ENCODE measurements at places on chromosomes 3 and 15.

DNA sequence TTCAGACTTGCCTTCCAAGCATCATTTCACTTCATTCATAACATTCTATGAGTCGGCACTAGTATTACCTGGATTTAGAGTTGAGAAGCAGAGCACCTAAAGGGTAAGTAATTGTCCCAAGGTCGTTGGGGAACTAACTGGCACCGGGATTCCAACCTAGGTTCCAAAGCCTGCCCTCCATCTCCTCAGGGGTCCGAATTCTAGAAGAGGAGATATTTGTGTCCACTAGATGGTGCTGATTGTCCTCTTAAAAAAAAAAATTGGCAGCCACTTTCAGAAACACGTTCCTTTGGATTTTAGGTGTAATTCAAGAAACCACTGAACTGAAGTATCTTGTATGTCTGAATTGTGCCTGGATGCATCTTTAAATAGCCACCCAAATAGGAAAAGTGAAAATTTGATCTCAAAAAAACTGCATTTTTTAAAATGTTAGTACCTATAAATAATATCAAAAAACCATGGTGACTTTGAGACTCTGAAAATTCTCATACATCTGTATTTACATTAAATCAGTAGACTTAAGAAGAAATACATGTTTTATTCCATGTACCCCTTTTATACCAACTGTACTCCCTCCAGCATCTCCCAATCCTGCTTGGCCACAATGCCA is 3.9 kb upstream of the FSIP1 start:
- DNase-seq, result peak; percentile 36

DNA sequence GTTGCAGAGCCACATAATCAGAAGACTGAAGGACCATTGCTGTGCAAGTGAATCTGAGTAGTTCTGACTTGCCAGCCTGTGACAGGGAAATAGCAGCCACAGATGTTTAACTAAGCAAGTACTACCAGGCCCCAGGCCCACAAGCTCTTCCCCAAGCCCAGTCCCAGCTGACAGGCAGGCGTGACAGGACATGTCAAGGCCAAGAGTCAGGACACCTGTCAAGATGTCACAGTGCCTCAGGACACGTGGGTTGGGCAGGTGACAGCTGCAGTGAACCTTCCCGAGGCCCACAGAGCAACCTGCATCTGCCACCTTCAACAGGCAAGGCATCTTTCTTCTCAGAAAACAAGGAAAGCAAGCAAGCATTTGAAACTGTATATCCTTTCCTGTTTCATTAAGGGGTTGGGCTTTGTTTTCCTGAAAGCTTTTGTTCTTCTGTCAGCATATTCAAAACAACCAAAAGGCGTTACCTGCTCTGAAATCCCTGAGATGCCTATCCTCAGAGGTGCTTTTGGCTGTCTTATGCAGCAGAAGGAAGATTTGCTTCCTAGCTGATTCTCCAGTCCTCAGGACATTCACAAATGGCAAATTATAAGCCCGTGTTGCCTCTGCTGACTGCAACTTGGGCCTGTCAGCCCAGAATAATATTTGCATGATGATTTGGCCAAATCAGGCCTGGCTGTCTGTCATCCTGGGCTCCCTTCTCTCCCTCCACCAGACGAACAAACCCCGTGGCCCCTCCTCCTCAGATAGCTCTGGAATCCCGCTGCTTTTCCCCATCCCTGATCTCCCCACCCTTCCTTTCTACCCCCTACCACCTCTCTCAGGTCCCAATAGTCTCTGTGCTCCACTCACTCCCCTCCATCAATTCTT is 171.8 kb upstream of the WNT5A start:
- DNase-seq, result no peak

DNA sequence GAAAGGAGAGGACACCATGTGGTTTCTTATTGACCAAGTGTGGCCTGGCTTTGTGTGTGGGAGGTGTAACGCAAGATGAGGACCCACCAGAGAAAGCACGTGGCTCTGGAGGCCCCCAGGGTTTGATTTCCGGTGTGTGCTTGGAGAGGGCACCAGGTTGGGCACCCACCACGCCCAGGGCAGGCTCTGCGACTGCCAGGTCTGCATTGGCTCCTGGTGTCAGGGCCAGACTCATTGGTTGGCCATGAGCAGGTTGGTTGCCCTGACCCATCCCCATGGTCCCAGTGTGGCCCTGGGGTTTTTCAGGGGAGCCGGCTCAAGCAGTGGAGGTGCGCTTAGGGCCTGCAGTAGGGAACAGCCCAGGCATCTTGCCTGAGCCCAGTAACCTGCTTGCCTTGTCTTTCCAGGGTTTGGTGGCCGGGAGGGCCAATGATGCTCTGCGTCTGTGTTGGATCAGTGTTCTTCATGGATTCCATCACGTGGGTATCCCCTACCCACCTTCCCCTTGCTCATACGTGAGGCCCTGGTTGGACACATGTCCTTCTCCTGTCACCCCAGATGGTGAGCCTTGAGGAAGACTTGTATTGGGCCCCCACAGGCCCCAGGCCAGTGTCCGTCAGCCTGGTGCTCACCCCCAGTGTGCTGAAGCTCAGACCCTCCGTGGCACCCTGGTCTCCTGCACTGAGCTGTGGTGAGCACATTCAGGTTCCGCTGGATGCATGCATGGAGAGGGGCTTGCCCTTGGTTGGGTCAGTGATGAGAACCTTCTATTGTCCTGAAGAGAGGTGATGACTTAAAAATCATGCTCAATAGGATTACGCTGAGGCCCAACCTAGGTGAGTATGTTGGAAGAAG is 193.9 kb downstream of the UBE3A start:
- DNase-seq, result no peak

GRCh38 chr3:18743761-18744160 is 318.6 kb upstream of the SATB1 start:
- no peak for DNase-seq

DNA sequence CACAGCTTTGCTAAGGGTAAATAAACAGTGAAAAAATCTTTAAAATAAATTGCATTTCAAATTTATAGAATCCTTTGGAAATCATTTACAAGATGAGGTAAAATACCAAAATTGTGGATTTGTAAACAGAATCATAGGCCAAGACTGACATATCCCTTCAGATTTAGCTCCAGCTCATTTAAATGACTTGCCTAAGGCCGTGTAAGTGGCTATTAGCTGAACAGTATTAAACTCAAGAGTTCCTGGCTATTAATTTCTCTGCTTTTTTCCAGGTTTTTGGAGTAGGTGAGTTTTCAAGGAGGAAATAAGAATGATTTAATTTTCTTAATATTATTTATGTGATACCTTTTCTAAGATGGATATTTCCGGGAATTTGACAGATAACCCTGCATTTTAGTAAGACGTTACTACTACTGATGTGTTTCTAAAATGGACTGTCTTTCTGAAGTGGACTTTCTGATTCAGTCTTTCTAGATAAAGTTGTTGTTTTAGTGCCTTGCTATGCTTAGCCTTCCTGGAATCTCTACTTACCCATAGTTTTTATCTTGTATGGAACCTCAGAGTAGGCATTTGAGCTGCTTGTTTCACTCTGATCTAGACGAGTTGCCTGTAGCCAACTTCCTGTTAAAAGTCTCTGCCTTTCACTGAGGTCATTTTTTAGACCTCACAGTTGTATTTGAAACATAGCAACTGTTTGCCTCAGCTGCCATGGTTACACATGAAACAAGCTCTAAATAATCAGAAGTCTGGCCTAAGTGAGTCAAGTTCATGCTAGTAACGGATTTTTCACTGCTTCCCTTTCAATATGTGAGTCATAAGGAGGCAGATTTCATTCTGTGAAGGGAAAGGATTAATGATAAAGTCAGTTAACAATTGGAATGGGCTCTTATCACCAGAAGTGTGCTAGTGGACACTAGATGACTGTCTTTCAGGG is 127.0 kb downstream of the KLHL25 start:
- peak; percentile 81 for DNase-seq

Data from AG08396 (cell line).